Lung microvascular endothelial cell (primary cell): ENCODE measurements at places on chromosomes 4 and X.
A peak's percentile ranks its signal among the peaks of the same experiment; 100 is the strongest.

DNA sequence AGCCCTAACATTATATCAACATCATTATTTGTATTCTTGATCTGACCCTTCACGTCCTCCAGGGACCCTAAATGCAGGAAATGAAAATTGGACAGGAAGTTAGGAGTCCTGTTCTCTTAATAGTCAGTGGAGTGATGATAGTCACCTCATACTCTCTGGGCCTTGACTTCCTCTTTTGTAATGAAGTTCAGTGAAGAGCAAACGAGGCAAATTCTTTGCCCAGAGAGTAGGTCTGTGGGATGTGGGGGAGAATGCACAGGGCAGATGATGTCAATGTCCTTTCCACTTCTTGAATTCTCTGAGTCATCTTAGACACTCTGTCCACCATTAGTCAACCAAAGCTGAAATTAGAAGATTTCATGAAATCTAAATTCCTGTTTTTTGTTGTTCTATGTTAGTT is 17.1 kb upstream of the GPRIN3 start:
- DNase-seq: no peak

- peak; percentile 61 for DNase-seq
Measured at GRCh38 chrX:48508400-48509244, at the start of gene PORCN. Gene PORCN, plus strand, starts transcription at chrX:48508992. Its CDS starts 829 bp downstream, at chrX:48509821.

GRCh38 chr4:72016011-72016410 is 15.8 kb upstream of the NPFFR2 start:
- no peak for DNase-seq

DNA sequence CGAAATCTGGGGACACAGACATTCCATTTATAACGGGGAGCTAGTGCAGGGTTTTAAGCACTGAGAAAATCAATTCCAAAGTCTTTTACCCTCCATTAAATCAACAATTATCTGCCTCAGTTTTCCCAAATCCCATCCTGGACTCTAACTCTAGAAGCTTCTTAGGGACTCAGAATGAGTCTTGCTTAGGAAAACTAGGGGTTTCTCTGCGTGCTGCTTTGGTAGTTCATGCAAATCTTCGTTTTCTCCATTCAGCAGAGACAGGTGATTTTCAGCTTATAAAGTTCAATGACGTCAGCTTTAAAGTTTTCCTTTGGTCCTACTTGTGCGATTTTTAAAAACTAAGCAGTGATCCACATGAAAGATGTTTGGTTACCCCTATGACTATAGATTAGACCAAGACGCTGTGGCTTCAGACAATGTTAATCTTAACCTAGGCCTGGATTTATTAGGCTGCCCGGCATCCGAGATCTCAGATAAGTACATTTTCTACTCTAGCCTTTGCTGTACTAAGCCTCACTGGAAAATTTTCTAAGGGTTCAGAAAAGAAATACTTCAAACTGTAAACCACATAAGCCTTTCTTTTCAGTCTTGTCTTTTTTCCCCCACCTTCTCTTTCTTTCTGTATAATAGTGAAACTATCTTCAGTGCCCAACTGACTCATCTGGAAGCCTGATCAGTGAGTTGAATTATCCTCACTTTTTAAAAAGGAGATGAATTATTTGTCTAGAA is 121.4 kb upstream of the GATB start:
- DNase-seq: no peak

GRCh38 chr4:109690690-109691410 is 12.4 kb downstream of the CASP6 start:
- DNase-seq: no peak

DNA sequence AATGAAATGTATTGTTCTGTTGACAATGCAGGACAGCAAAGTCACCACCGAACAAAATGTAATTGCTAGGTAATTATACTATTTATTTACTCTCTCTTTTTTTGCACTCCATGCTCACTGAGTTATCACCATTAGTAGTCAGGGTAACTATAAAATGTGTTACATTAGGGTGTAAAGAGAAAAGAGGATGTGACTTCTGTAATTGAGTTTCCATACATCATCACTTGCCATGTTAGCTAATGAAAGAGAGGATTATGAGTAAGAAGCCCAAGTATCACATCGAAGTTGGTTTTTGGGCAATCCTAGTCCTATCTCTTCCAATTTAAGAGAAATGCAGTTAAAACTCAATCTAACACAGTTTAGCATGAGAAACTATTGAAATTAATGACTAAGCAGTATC is 7.6 kb downstream of the ZXDA start:
- DNase-seq: no peak

GRCh38 chrX:122703762-122704161 is 480.3 kb upstream of the GRIA3 start:
- no peak for DNase-seq

DNA sequence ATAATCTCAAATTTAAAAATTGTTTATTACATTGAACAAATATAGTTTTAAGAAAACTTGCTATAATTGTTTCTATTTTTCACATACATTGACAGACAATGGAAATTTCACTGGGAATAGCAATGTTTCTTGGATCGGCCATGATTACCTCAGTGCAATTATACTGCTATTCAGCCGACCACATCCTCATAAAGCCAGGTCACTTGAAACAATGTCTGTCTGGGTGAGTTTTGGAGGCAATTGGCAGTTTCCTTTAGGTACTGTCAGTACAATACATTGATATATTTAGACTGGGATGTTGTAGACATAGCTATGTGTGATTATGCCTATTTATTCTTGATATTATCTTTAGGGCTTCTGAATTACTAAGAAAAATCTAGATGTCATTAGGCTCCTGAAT is 89.5 kb upstream of the VEGFC start:
- no peak for DNase-seq

DNA sequence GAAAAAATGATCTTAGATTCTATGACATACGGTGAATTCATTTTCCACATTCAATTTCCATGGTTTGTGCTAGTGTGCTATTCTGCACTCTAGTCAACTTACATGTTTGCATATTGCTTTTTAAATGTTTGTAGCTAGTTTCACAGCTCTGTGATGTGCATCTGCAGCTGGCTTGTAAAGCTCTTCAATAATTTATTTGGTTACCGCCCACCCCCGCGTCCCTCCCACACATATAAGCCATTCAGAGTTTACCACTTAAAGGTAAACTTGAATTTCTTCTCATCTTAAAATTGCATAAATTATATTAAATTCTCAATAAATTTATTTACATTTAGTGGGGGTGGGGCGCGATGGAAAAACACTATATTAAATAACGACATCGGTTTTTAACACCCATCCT is 291 bp upstream of the NBDY start:
- DNase-seq: peak; percentile 19

DNA sequence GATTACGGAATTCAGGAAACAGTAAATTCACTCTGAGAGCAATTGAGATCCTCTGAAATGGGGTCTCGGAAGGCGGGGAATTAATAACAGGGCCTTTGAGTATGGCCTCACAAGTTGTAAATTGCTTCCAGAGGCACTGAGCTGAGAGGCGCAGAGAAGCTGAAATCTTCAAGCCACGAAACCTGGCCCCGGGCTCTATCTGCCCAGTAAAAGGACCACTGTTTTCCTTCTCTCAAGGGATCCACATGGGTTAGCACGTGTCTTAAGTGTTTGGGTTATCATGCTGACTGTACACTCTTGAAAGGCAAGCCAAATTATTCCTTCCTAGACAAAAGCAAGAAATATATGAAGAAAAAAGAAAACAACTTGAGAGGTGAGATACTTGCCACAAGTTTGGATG is 1012.9 kb upstream of the FTHL17 start:
- DNase-seq: no peak

- no peak for DNase-seq
Measured at GRCh38 chr4:24392613-24393012, 191.7 kb downstream of the DHX15 start.

DNA sequence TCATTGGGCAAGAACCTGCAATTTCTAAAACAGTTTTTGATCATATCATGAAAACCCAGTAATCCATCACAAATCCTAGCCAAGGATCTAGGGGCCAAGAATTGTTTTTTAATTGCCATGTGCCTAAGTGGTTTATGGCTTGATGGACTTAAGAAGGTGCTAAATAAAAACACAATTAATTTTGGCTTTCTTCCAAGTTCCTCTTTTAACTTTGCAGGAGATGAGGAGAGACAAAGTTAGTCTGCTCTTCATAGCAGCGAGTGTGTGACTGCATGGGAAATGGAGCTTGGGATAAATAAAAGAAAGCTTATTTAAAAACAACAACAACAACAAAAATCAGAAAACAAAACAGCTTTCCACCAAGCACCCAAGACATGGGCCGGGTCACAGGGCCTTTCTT is 41.4 kb downstream of the ARHGEF9 start:
- DNase-seq: no peak

- DNase-seq: peak; percentile 77
Measured at GRCh38 chr4:742742-743311, 37.2 kb downstream of the PCGF3 start.

GRCh38 chr4:38820329-38821061 is 15.9 kb upstream of the TLR1 start:
- DNase-seq: no peak

DNA sequence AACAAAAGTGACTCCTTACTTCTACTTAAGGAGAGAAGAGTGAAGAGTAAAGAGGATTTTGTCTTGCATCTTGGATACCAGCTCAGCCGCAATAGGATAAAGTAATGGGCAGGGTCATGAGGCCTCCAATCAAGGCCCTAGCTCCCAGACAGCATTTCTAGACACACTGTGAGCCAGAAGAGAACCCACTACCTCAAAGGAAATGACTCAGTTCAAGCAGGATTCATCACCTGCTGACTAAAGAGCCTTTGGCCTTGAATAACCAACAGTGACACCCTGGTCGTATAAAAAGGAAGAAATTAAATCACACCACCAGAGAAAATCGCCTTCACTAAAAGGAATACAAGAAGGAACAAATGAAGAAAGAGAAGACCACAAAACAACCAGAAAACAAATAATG is 416.1 kb downstream of the PCDH18 start:
- no peak for DNase-seq
